ENCODE measurements at places on chromosomes 4 and X. TPM values are rescaled to one million over a fixed set of nuclear protein-coding genes. Genes with fewer than 3 reads are reported as not detected.

Gene NAT8L
- 1.2 TPM for total RNA-seq

- no peak for DNase-seq
These were observed 24.1 kb downstream of the FGFRL1 start for GRCh38 chr4:1035510-1035909.

GRCh38 chr4:88981556-88981955 is 75.4 kb downstream of the FAM13A start:
- DNase-seq, result no peak

DNA sequence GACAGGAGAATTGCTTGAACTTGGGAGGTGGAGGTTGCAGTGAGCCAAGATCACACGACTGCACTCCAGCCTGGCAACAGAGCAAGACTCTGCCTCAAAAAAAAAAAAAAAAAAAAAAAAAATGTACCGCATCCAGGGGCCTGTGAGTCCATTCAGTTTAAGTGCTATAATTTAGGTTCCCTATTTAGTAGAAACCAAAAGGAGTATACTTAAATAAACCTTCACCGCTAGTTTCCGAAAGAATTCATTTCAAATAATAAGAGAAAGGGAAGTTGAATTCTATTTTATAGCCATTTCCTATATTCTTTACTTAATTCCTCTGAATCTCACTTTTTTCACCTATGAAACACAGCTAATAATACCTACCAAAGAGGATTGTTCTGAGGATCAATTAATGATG is 20.8 kb upstream of the LRBA start:
- DNase-seq, result no peak

DNA sequence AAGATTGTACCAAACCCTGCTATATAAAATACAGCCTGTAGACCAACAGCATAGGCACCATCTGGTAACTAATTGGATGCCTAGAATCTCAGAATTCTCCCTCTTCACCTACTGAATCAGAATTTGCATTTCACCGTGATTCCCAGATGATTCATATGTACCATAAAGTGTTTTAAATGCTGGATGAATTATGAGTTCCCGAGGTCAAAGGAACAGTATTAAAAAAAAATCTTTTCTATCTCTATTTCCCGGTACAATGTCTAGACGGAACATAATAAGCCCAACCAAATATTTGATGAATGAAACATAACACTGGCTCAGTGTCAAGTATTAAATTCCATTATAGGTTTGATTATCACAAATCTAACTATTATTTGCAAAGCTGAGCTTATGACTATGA is 280.0 kb downstream of the ANKRD50 start:
- no peak for DNase-seq

Gene GPRIN3
- total RNA-seq, result 3.8 TPM

DNA sequence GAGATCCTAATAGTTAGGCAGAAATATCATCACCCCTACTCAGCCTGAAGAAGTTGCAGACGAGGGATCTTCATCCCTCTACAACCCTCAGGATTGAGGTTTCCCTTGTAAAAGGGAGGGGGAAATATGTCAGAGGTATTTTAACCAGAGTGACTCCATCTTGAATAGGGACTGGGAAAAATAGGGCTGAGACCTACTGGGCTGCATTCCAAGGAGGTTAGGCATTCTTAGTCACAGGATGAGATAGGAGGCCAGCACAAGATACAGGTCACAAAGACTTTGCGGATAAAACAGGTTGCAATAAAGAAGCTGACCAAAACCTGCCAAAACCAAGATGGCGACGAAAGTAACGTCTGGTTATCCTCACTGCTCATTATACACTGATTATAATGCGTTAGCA is 17.5 kb downstream of the IL13RA2 start:
- no peak for DNase-seq

Gene SAGE1
- not detected for total RNA-seq

Gene CYSLTR1
- total RNA-seq, result 6.6 TPM

DNA sequence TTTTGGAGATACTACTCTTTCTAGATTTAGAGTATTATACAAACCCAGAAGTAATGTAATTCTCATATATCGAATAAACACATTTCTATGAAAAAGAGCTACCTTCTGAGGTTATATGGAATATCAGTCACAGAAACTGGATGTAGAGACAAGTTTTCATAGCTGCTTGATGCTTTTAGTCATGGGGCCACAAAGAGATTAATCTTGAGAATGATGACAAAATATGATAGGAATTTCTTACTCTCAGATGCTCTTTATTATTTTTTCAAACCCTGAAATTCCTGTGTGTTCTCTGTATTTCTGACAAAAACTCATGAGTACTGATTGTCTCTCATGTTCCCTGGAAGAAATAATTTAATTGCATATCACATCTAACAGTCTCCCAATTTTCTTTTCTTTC is 662.5 kb downstream of the RAPGEF2 start:
- no peak for DNase-seq

All from skin of body (tissue), 3 donors.